Activated CD8-positive, alpha-beta memory T cell treated with anti-CD3 and anti-CD28 coated beads for 48 hours (primary cell): ENCODE measurements at places on chromosomes 11 and 22.

GRCh38 chr11:45926536-45927331 is 4.3 kb downstream of the LARGE2 start:
- DNase-seq, result no peak

DNA sequence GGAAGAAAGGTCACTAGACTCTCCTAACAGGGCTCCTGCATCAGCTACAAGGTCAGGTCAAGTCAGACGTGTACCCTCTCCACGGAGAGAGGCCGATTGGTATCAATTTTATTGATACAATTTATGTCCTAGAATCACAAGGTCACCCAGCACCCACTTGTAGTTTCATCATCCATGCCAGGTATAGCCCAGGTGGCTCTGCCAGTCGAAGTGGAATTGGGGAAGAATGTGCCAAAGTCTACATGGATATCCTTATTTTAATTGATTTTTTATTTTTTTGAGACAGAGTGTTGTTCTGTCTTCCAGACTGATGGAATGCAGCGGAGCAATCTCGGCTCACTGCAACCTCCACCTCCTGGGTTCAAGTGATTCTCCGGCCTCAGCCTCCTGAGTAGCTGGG is 334.1 kb downstream of the SHANK2 start:
- no peak for DNase-seq

DNA sequence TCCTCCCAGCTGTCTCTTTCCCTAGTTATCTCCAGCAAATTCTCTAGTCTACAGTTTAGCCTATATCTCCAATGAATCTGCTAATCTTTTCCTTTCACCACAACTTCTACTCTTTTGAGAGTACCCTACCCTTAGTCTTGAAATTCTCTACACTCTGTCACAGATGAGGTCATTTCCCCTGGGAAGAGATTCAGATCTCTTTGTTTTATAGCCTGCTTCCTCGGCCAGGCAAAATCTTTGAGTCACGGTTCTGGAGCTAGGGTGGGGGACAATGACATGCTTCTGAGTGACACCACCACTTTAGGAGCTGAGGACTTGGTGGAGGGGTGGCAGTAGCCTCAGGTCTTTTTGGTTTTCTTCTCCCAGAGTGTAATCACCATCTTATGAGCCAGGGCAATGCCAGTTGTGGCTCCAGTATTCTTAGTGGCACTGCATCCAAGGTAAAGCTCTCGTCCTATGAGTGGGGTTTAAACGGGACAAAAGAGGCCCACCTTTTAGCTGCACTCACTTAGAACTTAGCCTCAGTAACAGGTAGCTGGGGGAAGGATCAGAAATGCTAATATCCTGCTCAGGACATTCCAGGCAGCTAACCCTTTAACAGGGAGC is 98.5 kb upstream of the RRM1 start:
- DNase-seq, result no peak

DNA sequence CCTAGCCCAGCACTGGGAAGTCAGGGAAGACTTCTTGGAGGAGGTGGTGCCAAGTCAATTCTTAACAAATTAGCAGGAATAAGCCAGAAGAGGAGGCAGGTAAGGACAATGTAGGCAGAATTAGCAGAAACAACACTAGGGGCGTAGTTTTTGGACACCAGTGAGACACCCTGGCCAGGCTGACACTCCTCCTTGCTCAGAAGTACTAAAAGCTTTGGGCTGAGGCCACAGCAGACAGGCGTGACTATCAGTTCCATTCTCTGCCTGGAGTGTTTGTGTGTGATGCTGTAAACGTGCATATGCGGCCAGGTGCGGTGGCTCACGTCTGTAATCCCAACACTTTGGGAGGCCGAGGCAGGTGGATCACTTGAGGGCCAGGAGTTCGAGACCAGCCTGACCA is 36.0 kb downstream of the PHF21B start:
- DNase-seq, result no peak

DNA sequence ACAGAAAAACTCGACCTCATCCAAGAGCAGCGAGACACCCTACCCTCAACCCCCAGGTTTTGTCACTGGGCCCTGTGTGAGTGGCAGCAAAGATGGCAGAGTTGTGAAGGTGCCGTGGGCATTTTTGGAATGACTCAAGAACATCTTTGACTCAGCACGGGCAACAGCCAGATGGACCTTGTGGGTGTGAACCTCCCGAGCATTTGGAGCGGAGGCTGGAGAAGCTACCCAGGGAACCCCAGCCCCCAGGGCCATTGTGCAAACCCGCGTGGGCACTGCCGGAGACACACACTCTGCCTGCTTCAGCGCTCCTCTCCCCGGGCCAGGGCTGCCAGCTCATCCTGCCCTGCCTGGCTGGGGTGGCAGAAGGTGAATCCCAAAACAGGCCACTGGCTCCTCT is 66.1 kb downstream of the PANX1 start:
- no peak for DNase-seq

- DNase-seq, result no peak
These were observed 18.0 kb downstream of the NCAPD3 start for GRCh38 chr11:134205729-134206128.

DNA sequence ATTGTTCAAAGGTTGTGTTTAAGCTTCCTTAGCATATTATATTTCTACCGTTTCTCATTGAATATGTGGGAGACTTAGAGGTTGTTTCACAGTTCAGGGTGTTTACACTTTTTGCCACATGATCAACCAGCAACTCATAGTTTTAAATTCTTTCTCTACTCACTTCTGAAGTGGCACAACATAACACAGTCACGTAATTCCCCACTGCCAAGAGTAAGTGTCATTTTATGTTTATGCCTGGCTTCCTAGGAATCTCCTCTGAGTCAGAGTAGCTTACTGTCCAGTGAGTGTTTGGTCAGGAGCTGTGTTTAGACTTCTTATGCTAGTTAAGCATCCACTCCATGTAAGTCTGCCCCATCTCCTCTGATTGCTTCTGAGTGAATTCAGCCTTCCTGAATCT is 520.8 kb upstream of the KIRREL3 start:
- no peak for DNase-seq

DNA sequence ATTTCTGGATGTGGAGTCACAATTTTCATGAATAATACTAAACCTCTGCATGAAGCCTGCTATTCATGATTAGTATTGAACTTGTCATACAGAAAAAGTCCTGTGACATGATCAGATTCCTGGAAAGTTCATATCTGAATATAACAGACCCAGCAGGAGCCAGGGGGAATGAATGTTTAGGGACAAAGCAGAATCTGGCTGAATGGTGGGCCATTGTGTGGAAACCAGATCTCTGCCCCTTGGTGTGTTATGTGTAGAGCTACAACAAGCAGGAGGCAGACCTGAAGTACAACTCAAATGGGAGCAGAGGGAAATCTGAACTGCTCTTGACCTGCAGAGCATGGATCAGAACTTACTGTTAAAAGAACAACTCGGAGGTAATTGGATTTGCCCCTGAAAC is 30.3 kb downstream of the KREMEN1 start:
- no peak for DNase-seq

DNA sequence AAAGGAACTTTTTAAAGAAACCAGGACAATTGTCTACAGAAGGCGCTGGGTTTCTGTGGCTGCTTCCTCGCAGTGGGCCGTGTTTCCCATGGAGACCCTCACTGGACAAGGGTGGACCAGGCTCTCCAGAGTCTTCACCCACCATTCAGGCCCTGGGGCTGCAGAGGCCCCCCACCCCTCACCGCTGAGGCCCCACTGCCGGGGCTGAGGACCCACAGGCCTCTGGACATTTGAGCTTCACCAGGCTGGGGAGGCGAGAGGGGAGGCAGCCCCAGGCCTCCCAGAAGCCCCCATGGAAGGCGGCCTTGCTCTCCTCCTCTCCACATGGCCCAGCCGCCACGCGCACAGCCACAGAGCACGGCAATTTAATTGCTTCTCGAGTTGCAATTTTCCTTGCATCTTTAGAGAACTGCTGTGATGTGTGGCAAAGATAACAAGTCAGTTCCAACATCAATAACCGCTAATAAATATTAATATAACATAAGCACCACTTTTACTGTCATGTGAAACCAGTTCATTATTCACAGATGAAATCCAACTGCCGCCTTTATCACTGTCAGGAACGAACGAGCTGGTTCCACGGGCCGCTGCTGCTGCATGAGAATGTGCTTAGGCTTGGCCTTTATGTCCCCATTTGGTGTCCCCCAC is 81.0 kb downstream of the PHF21B start:
- DNase-seq, result no peak

DNA sequence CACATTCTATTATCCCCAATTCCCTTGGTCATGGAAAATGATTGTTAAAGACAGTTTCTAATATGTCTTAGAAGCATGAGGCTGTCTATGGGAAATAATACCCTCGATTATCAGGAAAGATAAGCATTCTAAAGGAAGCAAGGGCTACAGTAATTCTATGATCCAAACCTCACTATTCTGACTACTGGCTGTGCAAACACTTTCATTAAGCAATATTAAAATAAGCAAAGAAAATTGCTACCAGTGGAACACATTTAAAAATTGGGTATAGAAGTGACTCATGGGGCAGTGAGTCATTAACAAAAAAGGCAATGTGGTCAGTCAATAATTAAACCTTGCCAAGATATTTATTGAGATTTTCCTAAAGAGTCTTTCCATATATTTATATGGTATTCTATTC is 1415.2 kb upstream of the TENM4 start:
- DNase-seq, result no peak

- no peak for DNase-seq
These were observed 22.8 kb downstream of the MYH9 start for GRCh38 chr22:36365020-36365411.

GRCh38 chr22:39236321-39237317 is 8.2 kb downstream of the PDGFB start:
- no peak for DNase-seq

DNA sequence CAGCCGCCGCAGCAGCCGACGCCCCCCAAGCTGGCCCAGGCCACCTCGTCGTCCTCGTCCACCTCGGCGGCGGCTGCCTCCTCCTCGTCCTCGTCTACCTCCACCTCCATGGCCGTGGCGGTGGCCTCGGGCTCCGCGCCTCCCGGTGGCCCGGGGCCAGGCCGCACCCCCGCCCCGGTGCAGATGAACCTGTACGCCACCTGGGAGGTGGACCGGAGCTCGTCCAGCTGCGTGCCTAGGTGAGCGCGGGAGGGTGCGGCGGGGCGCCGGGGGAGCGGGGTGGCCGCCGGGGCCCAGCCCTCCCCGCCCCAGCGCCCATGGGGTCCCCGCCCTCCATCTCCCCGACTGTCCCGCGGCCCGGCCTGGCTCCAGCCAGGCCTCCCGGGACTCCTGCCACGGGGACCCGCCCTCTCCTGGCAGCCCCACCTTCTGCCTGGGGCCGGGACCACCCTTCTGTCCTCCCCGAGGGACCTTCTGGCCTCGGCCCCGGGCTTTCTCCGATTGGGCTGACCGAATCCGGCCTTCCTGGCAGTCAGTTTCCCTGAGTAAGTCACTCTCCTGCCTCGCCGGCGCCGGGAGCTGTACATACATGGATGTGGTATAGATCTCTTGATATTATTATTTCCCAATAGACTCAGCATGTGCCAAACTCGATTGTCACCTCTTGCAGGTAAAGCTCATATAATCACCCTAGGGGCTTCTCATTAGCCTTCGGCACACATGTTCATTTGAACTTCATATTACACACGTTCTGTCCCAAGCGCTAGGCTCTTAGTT is 720 bp downstream of the PACS1 start:
- no peak for DNase-seq

- DNase-seq, result no peak
These were observed 53.7 kb downstream of the THAP12 start for GRCh38 chr11:76327202-76327601.

DNA sequence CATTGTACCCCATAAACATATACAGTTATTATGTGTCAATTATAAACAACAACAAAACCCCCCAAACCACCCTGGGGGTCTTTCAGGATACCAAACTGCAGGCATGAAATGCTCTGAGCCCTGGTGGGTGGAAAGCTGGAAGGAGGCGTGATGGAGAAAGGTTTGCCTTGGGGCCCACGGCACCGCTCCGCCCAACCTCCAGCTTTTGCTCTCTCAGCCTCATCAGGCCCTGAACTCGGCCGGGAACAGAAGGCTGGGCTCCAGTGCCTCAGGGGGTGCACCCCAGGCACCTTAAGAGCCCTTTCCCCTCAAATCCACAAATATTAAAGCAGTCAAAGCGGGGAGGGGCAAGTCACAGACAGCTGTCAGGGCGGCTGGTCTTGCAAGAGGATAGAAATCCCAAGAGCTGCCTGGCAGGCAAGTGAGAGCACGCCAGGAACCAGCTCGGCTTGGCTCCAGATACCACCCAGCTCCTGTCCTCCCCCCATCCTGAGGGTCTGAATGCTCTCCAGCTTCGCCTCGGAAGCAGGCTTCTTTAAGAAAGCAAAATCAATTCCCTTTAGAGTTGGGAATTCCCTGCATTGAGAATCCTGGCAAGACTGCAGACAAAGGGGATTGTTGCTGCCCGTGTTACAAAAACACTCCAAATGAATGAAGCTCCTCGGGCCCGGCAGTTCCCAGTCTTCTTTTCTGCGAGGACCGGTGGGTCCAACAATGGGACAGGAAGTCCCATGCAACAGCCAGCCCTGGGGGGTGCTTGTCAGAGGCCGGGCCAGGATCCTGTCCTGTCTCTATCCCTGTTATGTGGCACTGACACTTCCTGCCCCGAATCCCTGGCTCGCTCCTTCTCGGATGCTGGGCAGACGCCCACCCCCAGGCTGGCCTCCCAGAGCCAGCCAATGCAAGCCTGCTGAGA is 80.8 kb downstream of the NAT10 start:
- no peak for DNase-seq

DNA sequence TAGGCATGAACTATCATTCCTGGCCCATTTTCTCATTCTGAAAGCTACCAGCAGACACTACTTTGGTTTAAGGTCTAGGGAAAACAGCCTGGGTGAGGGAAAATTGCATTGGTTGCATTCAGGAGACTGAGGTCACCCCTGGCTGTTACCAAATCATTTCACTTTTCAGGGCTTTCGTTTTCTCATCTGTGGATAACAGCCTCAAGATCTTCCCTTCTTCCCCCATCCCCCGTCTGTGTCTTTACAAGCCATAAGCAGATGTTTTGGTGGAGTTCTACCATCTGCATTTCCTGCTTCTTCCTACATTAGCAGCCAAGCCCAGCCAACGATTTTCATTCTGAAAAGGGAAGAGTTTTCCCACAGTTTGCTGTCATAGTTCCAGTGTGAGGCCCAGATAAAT is 130.4 kb downstream of the HIPK3 start:
- DNase-seq, result no peak

DNA sequence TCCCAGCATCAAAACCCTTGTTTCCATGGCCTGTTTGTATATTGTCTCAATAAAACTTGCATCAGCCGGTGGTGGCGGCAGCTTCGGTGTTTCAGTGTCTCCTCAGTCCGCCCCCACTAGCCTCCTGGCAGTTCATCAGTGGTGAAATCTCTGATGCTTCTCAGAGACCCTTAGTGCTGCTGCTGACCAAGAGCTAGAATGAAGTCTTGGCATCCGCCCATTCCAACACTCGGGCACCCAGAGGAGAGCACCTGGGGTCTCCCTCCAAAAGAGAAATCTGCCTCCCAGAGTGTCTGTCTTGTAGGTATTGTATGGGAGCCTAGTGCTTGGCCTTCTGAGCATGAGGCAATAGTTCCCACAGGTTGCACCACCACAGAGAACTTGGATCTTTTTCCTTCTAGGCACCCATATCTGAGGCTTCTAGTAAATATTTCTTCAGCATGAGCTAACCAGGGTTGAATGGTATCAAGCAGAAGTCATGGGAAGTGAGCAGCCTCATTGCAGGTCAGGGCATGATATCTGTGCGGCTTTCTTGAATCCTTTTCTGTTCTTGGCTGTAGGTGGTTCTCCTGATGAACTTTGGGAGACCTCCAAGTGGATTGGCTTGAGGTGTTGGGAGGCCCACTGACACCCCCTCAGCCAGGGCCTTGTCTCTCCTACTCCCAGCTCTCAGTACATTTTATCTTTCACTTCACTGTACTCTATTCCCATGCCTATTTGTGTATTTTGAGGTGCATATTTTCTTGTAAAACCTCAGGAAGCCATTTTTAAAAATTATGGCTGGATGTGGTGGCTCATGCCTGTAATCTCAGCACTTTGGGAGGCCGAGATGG is 13.2 kb upstream of the AIFM3 start:
- DNase-seq, result no peak
